Inflammatory macrophage treated with lipopolysaccharide for 4 hours (primary cell): ENCODE measurements at places on chromosomes 11 and 22.

- DNase-seq, result peak; percentile 71
These were observed 3.5 kb upstream of the AMPD3 start for GRCh38 chr11:10451426-10452116.

GRCh38 chr11:287821-288477, 977 bp upstream of the PGGHG start:
- no peak for DNase-seq

DNA sequence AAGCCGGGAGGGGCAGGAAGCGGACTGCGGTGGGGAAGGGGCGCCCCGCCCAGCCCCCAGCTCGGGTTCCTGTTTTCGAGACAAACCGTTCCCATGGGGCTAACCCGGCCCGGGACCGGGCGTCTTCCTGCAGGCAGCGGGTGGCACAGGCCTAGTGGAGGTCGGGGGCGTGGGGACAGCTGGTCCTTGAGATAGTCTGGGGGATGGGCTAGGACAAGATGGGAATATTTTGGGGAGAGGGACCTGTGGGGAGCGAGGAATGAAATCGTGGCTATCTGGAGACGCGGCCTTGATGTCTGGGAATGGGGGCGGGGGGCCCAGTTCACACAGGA, 1.2 kb upstream of the RASGRP2 start:
- DNase-seq, result peak; percentile 22

GRCh38 chr11:119742263-119742861, 13.4 kb upstream of the NECTIN1 start:
- DNase-seq, result no peak

DNA sequence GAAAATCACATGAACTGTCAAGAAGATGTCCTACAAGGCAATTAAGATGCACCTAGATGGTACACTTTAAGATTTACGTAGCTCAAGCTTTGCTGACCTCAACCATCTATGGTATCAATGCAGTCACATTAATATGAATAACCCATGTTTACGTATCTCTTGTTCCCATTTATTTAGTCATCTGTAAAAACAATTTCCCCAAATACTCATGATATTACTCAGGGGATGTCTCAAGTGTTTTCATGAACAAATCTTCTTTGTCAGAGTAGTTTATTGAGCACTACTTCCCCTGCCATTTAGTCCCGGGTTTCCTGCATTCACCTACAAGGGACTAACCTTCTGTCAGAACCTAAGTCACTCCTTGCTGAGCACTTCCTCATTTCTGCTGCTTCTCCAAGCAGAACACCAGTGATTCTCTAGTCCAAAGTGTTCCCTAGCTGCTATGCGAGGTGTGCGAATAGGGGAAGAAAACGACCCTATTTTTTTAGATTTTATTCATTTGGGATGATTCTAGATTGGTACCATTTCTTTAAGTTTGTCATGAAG, 554.3 kb upstream of the LRRC4C start:
- DNase-seq, result no peak

GRCh38 chr11:19237813-19238212, 2.9 kb downstream of the E2F8 start:
- no peak for DNase-seq

- DNase-seq, result no peak
These were observed 420.6 kb upstream of the FAT3 start for GRCh38 chr11:91804042-91804441.

GRCh38 chr22:22802339-22802970, 85.2 kb upstream of the IGLL5 start:
- peak; percentile 48 for DNase-seq

- DNase-seq, result no peak
These were observed 7.3 kb downstream of the CADM1 start for GRCh38 chr11:115496892-115497291.

GRCh38 chr11:72411623-72412419, 22.5 kb downstream of the CLPB start:
- DNase-seq, result peak; percentile 82

- no peak for DNase-seq
These were observed 2.3 kb downstream of the NIPSNAP1 start for GRCh38 chr22:29578462-29579200.

DNA sequence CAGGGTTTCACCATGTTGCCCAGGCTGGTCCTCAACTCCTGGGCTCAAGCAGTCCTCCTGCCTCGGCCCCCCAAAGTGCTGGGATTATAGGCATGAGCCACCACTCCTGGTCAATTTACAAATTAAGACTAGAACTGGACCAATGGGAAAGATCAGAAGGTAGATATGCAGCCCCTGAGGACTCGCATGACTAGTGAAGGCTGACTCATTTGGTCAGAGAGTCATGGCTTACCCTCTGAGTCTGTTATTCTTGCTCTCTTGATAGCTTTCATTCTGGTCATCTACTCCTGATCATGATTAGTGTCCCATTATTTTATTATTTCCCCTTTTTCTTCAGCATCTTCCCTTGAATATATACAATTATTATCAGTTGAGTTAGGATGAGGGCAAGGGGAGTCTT, 2.7 kb upstream of the LDHAL6A start:
- DNase-seq, result no peak

- DNase-seq, result no peak
These were observed 8.0 kb upstream of the MS4A10 start for GRCh38 chr11:60777106-60777505.

DNA sequence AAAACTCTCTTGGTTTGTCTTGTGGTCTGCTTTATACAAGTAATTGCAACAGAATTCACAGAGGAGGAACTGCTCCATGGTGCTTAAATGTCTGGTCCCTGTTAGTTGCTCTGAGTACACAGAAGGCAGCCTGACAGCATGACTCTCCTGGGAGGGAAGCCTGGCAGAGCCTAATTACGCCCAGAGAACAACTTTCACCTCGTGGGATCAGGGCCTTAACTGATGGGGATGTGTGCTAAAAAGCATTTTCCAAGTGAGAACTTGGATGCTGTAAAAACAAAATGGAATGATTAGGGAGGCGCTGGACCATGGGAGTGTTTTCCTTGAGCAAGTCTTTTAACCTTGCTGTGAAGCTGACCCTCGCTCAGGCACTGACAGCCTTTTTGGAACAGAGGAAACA, 154.0 kb upstream of the TENM4 start:
- no peak for DNase-seq

DNA sequence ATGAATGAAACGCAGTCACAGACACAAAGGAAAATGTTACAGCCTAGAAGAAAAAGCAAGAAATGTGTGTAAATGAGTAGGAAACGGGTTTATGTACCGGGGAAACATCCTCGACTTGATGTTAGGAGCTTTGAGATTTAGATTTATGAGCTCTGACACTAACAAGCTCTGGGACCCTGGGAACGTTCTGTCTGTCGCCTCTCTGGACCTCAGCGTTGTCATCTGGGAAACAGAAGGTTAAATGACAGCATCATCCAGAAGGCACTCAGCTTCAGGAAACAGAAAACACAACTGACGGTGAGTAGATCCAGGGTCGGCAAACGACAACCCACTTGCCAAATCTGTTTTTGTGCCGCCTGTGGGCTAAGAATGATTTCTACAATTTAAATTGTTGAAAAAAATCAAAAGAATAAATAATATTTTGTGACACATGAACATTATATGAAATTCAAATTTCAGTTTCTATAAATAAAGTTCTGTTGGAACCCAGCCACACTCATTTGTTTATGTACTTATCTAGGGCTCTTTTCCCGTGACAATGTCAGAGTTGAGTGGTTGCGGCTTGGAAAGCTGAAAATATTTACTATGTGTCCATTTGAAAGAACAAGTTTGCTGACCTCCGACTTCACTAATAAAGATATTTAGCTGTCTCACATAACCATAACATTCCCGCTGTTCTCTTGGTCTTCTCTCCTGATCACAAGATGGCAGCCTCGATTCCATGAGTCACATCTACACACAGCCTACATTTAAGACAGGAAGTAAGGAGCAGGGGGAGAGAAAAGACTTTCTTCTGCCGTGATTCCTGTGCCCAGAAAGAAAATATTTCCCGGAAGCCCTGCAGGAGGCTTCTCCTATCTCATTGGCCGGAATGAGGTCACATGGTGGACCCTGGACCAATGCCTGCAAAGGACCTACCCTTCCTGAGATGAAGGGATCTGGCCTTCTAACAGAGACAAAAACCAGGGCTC, 47.1 kb upstream of the SYT13 start:
- DNase-seq, result no peak

DNA sequence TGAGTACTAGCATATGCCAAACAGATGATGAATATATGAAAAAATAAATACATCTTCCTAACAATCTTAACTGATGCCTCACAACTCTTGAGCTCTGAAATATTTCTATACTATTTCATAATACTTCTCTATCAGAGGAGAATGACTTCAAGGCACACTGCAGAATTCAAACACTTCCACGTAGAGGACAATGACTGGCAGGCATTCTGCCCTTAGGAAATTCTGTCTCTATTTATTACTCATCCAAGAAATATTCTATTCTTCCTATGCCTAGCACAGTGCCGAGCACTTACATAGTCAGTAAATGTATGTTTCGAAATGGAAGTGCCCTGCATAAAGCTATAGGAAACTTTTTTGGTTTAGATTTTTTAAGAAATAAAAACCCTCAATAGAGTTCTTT, 809.1 kb downstream of the DLG2 start:
- DNase-seq, result no peak

DNA sequence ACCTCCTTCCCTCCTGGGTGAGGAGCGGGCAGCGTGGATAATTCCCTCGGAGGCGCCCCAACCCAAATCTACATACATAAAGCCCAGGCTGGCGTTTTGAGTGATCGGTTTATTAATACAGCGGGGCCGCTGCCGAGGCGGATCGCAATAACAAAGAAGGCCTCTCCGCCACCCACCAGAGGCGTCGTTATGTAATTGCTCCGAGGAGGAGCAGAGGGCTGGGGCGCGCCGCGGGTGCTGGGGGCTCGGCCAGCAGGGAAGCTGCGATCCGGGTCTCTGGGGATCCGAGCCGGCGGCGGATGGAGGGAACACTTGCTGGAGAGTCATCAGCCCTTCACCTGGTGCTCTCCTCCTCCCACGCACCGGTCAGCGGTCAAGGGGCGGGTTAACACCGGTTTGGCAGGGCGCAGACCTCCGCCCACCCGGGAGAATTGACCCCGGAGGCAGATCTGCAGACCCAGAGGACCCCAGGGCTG, 6.4 kb upstream of the TP53I11 start:
- no peak for DNase-seq

DNA sequence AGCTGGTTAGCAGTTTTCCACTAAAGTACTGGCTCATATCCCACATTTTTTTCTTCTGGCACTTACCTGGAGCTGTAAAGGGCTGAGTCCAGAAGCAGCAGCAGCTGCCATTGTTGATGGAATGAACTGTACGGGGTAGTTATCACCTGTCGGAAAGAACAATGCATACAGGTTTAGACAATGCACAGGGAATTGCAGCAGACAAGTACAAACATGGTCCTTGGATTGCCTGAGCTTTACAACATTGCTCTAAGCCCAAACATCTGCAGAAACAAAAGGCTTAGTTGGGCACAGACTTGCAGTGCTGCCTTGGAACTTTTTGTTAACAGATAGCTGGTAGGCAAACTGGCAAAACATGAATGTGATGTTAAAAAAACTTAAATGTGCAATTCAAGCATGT, 258.8 kb downstream of the SOX6 start:
- DNase-seq, result no peak

DNA sequence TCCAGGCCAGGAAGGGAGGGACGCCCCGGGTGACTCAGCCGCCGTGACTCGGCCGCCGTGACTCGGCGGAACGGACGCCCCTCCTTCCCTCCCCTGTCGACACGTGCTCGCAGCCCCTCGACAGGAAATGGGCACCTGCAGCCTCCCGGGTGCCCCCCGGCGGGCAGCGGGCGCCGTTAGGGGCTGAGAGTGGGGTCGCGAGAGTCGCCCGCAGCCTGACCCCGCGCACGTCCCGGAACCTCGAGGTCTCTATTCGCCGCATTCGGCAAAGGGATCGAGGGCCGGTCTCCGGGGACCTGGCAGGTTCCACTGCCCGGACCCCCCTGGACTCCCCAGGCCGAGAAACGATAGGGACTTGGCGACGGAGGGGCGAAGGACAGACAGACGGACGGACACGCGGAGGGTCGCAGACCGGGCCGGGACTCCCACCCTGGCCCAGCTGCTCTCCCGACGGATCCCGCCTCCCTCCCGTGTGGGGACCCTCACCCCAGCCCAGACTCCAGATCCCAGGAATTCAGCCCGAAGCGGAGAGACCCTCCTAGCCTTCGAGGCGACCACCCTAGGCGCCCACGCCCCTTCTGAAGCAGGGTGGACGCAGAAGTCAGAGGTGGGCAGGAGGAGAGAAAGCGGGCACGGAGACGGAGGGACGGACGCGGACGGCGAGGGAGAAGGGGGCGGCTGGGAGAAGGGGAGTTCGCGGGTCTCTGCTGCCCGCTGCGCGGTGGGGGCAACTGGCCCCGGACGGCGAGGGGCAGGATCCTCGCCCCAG, 648 bp downstream of the FOSL1 start:
- DNase-seq, result peak; percentile 80

GRCh38 chr11:89293965-89294679, 116.4 kb downstream of the TYR start:
- no peak for DNase-seq

DNA sequence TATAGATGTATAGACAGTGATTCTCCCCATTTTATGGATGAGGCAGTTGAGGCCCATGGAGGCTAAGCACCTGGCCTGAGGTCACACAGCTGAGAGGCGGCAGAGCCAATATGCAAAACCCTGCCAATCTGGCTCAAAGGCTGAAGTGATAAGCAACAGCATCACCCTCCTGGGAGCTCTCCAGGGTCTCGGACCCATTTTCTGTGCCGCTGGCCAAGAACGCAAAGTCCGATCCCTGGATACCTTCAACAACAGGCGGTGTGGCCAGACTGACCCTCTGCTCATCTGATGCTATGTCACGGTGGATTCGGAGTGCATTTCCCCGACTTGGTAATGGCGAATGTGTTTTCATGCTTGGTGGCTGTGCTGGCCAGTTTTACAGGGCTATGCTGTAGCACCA, 595.0 kb downstream of the TBC1D22A start:
- no peak for DNase-seq

DNA sequence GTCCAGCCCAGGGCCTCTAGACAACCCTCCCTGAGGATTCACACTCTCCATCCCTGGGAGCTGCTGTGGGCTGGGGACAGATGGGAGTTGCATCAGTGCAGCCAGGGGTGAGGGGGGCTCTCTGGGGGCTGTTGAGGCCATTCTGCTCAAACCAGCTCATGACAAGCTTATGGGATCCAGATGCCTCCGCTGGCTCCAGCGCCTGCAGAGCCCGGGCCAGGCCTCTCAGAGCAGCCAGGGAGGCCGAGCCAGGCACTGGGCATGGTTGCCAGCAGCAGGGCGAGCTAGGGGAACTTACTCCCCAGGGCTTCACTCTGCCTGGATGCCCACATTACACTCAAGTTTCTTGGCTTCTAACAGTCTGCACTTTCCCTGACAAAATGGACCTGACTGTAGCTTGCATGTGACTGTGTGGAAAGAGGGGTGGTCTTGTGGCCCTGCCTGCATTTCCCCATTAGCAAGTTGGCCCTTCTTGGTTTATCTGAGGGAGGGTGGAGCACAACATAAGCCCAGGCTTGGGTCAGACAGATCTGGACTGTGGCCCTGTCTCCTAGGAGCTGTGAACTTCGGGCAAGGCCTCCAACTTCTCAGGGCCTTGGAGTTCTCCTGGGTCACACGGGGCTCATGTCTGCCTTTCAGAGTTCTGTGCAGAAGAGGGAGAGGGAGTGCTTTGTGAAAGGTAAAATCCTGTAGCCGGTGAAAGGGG, 34.5 kb upstream of the CYB5R3 start:
- no peak for DNase-seq
